ENCODE measurements at places on chromosomes 1 and 21.

DNA sequence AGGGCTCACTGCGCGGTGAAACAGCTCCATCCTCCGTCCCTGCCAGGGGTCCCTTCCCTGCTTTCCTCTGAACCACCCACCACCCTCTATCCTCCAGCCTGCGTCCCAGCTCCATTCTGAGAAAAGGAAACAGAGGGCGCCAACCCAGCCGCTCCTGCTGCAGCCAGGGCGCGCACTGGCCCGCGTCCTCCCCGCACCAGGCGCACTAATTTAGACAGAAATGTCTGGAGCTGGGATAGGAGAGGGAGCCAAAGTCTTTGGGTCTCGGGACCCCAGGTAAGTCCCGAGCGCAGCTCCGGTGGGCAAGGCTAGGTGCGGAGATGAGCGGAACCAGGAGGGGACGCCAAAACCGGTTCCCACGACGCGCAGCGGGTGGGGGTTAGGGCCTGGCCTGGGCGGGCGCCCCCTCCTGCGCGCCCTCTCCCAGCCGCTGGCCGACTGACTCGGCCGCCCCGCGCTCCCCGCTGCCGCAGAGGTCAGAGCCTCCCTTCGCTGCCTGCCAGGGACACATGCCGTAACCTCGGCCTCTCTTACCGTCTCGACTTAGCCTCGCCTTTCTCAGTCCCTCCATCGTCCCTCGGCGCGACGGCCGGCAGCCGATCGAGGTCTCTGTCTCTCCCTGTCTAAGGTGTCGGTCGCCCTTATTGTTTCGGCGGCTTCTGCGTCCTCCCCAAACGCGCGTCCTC, 2.0 kb downstream of the CAMK2N1 start:
- DNase-seq, result peak; percentile 57

DNA sequence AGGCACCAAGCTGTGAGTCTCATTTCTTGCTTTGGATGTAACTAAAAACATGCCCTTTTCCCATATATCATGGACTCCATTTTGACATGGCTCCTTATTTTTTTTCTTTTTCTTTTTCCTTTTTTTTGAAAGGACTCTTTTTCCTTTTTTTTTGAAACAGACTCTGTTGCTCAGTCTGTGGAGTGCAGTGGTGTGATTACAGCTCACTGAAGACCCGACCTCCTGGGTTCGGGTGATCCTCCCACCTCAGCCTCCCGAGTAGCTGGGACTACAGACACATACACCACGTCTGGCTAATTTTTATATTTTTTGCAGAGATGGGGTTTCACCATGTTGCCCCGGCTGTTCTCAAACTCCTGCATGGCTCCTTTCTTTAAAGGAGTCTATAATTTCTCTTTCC, 10.4 kb upstream of the SYCP1 start:
- DNase-seq, result no peak

- DNase-seq, result no peak
These were observed 28.2 kb upstream of the CNTN2 start for GRCh38 chr1:205014783-205015182.

DNA sequence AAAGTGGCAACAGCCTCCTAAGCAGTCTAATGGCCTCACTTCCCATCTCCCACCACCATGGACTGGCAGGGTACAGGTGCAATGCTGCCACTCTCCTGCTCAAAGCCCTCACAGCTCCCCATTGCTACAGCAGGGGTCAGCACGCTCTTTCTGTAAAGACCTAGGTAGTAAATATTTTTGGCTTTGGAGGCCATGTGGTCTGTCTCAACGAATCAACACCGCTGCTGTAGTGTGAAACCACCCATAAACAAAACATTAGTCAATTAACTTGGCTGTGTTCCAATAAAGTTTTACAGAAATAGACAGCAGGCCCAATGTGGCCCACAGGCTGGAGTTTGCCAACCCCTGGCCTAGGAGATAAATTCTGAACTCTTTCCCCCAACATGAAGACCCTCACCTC, 44.6 kb upstream of the TMEM125 start:
- DNase-seq, result no peak

DNA sequence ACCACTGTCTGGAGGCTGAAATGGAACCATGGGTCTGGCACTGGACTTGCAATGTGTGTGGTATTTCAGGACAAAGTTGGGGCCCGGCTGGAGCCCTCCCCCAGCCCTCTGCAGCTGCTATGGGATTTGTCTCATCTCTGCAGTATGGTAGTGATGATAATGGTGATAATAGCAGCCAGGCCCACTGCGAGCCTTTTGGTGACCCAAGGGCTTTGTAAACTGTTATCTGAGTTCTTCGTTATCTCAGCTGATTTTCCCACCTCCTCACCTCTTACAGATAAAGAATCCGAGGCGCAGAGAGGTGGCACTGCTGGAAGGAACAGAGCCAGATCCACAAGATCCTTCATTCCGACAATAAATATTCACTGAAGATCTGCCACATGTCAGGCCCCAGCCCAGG, 11.7 kb upstream of the WNT4 start:
- DNase-seq, result no peak

- DNase-seq, result no peak
These were observed 590.6 kb downstream of the MATN1 start for GRCh38 chr1:30132602-30133286.

DNA sequence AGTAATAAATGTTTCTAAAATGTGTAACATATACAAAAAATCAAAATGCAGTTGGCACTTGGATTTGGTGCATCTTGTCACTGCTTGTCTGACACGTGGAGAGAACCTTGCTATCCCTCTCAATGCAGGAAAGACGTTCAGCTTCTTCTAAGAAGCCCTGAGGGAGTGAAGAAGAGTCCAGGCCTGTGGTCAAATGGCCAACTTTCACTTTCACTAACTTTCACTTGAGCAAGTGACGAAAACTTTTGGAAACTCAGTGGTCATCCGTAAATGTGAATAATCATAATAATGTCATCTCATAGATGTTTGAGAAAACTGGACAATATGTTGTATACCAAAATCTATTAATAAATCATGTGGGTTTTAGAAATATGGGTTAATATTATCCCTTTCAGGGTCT, 61.9 kb downstream of the ERG start:
- DNase-seq, result no peak

GRCh38 chr1:214377485-214377884, 96.5 kb downstream of the SMYD2 start:
- no peak for DNase-seq

DNA sequence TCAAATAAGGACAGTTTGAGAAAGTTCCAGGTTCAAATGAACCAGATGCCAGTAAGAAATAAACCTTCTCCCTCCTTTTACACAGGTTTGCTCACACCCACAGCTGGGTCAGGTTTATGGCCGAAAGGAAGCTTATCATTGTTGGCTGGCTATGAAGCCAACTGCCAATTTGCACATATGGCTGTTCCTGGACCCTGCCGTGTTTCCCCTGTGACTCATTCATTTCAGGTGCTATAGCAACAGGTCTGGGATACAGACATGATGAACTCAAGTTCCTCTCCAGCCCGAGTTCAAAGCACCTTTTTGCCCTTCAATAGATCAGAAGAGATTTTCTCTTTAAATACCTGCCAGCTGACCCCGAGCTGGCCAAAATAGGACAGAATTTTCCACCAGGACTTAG, 134.4 kb upstream of the SMYD2 start:
- DNase-seq, result no peak

DNA sequence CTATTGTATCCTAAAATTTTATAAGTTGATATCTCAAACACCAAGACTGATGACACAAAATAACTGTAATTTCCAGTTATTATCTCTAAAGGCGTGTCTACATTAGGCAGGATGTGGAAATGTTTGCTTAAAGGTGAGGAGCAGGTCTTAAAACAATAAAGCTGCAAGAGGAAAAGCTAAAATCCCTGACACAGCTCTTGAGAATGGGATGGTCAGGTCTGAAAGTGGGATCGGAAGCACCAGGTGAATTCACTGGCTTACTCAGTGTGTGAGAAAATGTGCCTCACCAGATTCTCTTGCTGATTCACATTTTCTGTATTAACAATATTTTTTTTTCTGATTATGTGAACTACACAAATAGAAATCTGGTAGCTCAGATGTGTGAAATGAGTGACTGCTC, 421.9 kb upstream of the ADAMTS5 start:
- no peak for DNase-seq

- DNase-seq, result no peak
These were observed 480.4 kb downstream of the PLPP3 start for GRCh38 chr1:56098946-56099345.

- DNase-seq, result no peak
These were observed 64.9 kb upstream of the ARTN start for GRCh38 chr1:43868741-43869067.

GRCh38 chr1:160844447-160845232, 18.0 kb downstream of the CD244 start:
- no peak for DNase-seq

Measured in nucleus accumbens (tissue), 56 donors.